Sciatic nerve (tissue), 2 donors: ENCODE measurements at places on chromosomes 3 and 15. TPM values are rescaled to one million over a fixed set of nuclear protein-coding genes. Genes with fewer than 3 reads are reported as not detected.

- no peak for DNase-seq
Observed at GRCh38 chr3:60953351-60953750, 297.9 kb downstream of the FHIT start.

Gene STARD9
- 77.3 TPM for total RNA-seq

GRCh38 chr3:184880276-184881019 is 68.5 kb downstream of the VPS8 start:
- no peak for DNase-seq

- DNase-seq, result no peak
Observed at GRCh38 chr3:122660297-122660974, 20.2 kb upstream of the PARP14 start.

- DNase-seq, result no peak
Observed at GRCh38 chr3:156770699-156771414, 55.3 kb upstream of the LEKR1 start.

Gene ROBO2
- total RNA-seq, result 1.6 TPM

GRCh38 chr3:9298236-9298635 is 48.8 kb upstream of the SRGAP3 start:
- no peak for DNase-seq

- peak; percentile 64 for DNase-seq
Observed at GRCh38 chr3:128076483-128077201, 24.4 kb downstream of the SEC61A1 start.

GRCh38 chr3:154059833-154060232 is 61.4 kb upstream of the ARHGEF26 start:
- no peak for DNase-seq

DNA sequence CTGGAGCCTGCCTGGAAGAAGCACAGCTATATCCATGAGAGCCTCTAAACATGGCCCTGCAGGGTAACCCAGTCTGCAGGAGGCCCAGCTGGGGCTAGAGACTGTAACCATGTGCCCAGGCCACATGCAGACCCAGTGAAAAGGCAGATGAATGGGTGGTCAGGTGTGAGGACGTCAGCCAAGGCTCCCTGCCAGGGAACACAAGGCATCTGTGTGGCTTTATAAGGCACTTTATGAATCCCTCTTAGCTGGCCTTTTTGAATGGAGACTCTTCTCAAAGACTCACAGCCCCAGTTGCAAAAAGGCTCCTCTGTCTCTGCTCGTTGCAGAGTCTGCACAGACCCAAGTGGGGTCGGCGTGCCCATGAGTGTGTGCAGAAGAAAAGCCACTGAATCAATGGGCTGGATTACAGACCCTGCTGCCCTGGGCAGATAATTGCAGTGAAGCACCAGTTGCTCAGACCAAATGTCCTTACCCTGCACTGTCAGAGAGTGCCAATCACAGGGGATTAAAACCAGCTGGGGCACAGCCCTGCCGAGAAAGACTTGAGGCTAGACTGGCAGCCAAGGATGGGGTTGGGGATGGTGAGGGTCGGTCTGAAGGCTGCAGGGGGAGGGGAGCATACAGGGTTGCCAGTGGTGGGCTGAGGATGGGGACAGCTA is 154.2 kb downstream of the RAB11A start:
- DNase-seq, result no peak

GRCh38 chr15:70504988-70505387 is 258.4 kb downstream of the UACA start:
- no peak for DNase-seq

DNA sequence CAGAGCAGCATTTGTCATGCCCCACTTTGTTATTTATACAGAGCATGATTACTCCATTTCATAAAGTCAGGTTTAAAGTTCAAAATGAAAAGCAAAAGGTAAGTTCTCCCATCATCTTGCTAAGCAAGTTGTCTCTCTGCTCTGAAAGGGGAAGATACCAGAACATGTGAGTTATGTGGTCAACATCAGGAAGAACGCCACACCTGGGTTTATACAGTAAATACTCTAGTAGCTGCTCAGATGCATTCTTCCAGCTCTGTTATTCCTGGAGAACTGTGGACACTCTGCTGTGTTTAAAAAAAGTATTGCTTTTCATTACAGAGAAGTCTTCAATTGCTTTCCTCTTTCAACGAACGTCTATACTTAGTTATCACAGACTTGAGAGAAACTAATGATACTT is 145.7 kb downstream of the PLCL2 start:
- DNase-seq, result no peak

Gene DYNLT2B
- 9.9 TPM for total RNA-seq

DNA sequence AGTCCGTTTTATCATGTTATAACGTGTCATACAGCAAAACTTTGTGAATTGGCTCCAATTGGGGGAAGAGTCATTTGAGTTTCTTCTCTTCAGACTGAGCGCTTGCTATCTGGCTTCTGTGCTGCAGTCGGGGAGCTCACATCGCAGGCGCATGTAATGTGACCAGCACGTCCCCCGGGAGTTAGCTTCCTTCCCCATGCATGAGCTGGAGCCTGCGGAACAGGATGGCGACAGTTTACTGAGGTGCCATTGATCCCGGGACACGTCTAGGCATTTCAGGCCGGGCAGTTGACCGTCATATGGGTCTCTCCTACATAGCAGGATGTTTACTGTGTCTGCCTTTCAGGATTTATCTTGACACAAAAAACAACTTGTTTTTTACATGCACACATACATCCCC is 44.8 kb downstream of the CMTM8 start:
- DNase-seq, result peak; percentile 62

Gene ANKUB1
- total RNA-seq, result 2.8 TPM

DNA sequence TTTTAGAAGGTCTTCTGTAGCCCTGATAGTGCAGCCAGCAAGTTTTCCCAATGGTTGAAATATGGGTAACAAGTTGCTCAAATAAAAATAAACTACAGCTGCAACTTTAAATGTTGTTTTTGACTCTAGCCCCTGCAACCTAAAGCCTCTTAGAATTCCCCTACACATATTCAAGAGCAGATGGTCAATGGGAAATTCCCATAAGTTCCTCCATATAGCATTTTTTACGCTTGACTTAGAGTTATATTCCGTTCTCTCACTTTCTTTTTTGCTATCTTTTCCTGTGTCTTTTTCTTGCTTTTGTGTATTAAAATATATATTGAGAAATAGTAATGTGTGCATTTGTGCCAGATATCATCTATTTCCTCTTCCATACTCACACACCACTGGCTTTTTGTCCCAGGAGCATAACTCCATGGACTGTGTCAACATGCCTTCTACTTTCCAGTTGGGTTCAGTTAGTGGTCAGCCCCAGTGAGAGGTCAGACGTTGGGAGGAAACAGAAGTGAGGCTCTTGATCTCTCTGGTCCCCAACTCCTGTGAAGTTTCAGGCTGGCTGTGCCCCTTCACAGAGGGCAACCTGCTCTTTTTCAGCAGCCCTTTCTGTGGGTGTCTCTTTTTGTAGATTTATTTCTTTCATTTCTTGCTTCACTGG is 63.3 kb upstream of the TP63 start:
- no peak for DNase-seq

Gene ZNF774
- total RNA-seq, result 5.1 TPM
